ENCODE measurements at places on chromosomes 12 and 14. TPM values are rescaled to one million over a fixed set of nuclear protein-coding genes. Genes with fewer than 3 reads are reported as not detected.
A peak's percentile ranks its signal among the peaks of the same experiment; 100 is the strongest.

GRCh38 chr12:47812797-47813510 is 6.7 kb downstream of the HDAC7 start:
- DNase-seq = peak; percentile 98
- H3K27ac ChIP-seq = peak overlapping the region; percentile 98
- H3K4me3 ChIP-seq = peak overlapping the region; percentile 86
- H3K36me3 ChIP-seq = peaks cover 85% of the 10 kb centered on the region
- no peaks in the 10 kb centered on the region for H3K27me3 ChIP-seq

DNA sequence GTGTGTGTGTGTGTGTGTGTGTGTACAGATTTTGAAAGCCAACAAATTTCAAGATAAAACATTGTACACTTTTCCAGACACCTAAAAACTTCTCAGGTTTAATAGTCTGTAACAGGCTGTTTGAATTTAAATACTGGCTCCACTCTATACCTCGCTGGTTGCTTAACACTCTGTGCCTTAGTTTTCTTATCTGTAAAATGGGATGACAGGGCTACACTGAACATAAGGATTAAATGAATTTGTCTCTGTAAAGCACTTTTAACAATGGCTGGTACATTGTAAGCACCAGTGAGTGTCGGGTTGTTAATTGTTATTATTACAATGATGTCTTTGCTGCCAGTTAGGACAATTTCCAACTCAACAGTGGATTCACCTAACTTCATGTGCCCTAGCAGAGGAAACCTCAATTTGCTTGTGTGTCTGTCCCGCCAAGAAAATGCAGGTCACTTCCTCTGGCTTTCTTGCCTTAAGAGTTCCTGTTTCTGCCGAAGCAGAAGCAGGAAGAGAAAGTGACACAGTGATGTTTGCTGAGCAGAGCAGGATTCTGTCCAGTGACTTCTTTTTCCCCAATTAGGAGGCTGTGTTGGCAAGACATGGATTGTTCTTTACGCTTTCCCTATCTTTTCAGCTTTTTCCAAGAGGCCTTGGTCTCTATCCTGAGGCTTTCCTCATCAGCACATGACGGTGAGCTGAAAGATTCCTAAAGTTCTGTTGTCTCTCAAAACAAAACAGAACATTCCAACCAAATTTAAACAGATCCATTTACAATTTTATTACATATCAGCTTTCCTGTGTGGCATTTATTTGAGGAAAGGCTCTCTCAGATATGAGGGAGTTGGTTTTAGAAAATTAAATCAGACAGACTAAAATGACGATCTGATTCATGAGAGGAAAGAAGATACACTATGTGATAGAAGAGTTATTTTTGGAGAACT is 154.1 kb upstream of the ATP2B1 start:
- peak overlapping the region; percentile 69 for H3K4me3 ChIP-seq
- H3K27ac ChIP-seq = peak overlapping the region; percentile 94
- DNase-seq = peak; percentile 45
- peaks cover 5% of the 10 kb centered on the region for H3K36me3 ChIP-seq

- no peak overlapping the region for H3K27ac ChIP-seq
- peaks cover 24% of the 10 kb centered on the region for H3K27me3 ChIP-seq
- peaks cover 24% of the 10 kb centered on the region for H3K4me1 ChIP-seq
- DNase-seq = no peak
- peak overlapping the region; percentile 87 for H3K4me3 ChIP-seq
Observed at GRCh38 chr12:94148739-94149118, 352 bp downstream of the PLXNC1 start.

DNA sequence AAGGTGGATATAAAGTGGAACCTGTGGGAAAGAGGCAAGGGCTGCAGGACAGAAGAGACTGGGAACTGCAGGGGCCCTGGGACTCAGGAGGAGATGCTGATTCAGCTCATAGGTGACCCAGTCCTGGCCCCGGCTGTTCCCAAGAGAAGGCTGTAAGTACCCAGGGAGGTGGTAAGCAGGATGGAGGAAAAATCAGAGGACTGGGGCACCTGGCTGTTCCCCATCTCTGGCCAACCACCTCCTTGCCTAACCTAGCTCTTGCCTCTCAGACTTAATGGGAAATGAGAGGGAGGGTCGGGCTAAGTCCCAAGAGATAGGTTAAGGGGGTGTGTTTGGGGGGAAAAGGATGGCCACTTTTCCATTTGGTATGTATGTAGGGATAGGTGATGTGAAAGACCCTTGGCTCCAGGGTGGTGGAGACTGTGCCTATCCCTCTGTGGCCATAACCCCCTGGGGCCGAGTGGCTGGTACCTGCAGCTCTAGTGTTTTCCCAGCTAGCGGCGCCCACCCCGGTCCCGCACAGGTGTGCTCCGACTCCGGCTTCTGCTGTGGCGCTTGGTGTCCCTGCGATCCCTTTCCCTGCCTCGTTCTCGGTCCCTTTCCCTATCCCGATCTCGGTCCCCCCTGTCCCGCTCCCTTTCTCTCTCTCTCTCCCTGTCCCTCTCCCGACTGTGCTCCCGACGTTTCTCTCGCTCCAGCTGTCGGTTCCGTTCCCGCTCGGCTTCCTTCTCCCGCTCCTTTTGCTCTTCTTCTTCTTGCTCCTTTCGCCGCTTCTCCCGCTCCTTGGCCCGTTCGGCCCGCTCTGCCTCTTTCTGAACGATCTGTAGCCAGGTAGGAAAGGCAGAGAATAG is 1.6 kb upstream of the CDH24 start:
- H3K27me3 ChIP-seq = peaks cover 7% of the 10 kb centered on the region
- peaks cover 31% of the 10 kb centered on the region for H3K36me3 ChIP-seq
- H3K27ac ChIP-seq = no peak overlapping the region
- no peak overlapping the region for H3K4me3 ChIP-seq

DNA sequence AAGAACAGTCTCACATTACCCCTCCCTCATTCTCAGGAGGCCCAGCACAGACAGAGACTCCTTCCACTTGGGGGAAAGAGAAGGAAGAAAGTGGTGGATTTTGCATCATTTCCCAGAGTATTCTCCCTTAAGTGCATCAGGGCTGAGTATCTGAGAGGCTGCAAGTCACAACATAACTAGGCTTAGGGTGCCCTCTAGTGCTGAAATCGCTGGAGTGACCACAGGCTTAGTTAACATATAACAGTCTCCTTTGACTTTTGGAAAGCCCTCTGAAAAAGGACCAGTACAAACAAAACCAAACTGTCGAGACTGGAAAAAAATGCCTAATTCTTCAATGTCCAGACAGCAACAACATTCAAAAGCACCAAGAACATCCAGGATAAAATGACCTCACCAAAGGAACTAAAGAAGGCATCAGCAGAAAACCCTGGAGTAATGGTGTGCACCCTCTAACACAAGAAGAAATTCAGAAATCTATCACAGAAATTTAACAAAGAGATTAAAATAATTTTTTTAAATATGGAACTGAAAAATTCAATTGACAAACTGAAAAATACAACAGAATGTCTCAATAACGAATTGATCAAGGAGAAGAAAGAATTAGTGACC is 412.3 kb downstream of the RPS29 start:
- H3K27ac ChIP-seq = no peak overlapping the region
- H3K27me3 ChIP-seq = peaks cover 3% of the 10 kb centered on the region
- no peaks in the 10 kb centered on the region for H3K4me1 ChIP-seq

DNA sequence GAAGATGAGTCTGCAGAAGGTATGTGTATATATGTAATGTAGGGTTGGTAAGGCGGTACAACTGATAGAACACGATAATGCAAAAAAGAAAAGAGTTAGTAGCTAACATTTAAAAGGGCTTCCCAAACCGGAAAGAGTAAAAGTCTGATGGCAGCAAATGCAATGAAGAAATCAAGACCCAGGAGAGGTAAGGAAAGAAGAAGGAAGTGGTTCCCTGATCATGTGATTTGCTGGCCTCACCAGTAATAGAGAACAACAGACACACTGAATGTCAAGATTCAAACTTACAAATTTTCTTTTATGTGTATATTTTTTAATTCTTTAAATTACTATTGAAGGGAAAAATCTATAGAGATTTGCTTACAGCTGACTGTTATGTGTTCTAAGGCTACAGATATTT is 18.4 kb downstream of the ZFC3H1 start:
- H3K4me3 ChIP-seq = no peak overlapping the region
- peaks cover 52% of the 10 kb centered on the region for H3K36me3 ChIP-seq
- H3K27ac ChIP-seq = peak overlapping the region; percentile 48
- no peak for DNase-seq
- no peaks in the 10 kb centered on the region for H3K27me3 ChIP-seq

DNA sequence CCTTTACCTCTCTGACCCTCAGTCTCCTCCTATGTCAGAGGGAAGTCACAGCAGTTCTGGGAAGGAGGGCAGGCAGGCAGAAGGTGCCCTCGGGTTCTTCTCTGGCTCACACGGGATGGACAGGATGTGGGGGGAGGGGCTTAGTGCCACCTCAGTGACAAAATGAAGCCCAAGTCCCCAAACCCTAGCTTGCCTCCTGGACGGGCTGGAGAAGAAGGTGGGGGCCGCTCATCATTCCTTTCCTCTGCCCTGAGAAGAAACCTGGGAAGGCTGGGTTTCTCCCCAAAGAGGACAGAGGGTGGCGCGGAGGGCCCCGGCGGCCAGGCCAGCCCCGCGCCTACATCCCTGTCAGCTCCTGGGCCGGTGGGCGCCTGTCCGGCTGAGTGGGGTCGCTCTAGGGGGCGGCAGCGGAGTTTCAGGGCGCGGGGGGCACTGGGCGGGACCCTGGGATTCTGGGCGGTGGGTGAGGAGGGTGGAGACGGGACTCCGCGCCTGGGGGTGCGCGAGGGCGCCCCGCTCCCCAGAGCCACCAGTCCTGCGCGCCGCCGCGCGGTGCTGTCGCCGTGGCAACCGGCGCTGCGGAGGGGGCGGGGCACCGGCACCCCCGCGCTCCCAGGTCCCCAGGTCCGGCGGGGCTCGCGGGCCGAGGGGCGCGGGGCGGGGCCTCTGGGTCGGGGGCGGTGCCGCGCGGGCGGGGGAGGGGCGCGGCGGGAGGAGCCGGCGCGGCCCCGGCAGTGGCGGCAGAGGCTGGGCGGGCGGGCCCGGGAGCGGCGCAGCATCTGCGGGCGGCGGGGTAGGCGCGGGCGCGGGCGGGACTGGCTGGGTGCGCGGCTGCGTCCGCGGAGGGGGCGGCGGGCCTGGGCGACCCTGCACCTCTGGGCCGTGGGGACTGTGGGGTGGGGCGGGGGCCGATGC is at the start of gene TMEM121:
Gene TMEM121 (plus strand): TSS at position 723 of the 915 bp plus-strand sequence. CDS start 2,252 bp downstream, outside the sequence.
- peak within 1 kb of the TSS; percentile 81 for H3K4me3 ChIP-seq
- peaks cover 10% of the 10 kb centered on the region for H3K36me3 ChIP-seq
- peaks cover 10% of the 10 kb centered on the region for H3K4me1 ChIP-seq

The C3AR1 gene
- total RNA-seq = 1.4 TPM

DNA sequence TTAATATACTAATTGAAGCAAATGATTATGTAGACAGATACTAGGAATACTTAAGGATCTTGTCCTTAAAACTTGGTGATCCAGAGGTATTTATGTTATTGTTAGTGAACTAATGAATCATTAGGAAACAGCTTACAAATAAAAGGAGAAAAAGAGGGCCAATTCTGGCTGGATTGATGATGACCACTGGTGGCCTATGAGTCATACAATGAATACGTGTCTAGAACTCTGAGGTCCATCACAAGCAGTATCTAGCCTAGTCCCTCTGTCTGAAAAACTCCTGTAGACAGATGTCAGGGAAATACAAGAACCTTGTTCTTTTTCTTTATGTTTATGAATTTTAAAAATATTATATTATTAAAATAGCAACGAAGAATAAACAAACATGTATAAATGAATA is 51.7 kb upstream of the RTL1 start:
- no peak for DNase-seq
- H3K4me1 ChIP-seq = no peaks in the 10 kb centered on the region
- H3K4me3 ChIP-seq = no peak overlapping the region
- peaks cover 16% of the 10 kb centered on the region for H3K27me3 ChIP-seq

GRCh38 chr14:69540654-69541335 is 33.9 kb downstream of the CCDC177 start:
- H3K4me3 ChIP-seq = no peak overlapping the region
- no peak for DNase-seq
- H3K27ac ChIP-seq = no peak overlapping the region

DNA sequence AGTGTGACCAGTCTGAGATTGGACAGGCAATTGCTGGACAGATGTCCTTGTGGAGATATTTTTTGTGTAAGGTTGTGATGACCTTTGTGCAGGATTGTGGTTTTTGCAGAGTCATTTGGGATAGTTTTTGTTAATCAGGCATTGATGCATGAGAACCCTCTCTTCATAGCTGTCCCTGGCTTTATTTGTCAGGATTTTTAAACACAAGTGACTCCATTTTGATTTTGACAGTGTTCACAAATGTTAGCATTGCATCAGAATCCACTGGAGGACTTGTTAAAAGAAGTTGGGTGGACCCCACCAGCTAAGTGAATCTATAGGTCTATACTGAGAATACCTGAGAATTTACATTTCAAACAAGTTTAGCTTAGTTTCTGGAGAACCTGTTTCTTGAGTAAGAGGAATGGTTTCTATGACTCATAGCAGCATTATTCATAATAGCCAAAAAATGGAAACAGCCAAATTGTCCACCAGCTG is 11.8 kb downstream of the FNTB start:
- peak overlapping the region; percentile 76 for H3K27ac ChIP-seq
- H3K4me1 ChIP-seq = peaks cover 42% of the 10 kb centered on the region
- no peak overlapping the region for H3K4me3 ChIP-seq
- no peak for DNase-seq
- peaks cover 1% of the 10 kb centered on the region for H3K36me3 ChIP-seq

DNA sequence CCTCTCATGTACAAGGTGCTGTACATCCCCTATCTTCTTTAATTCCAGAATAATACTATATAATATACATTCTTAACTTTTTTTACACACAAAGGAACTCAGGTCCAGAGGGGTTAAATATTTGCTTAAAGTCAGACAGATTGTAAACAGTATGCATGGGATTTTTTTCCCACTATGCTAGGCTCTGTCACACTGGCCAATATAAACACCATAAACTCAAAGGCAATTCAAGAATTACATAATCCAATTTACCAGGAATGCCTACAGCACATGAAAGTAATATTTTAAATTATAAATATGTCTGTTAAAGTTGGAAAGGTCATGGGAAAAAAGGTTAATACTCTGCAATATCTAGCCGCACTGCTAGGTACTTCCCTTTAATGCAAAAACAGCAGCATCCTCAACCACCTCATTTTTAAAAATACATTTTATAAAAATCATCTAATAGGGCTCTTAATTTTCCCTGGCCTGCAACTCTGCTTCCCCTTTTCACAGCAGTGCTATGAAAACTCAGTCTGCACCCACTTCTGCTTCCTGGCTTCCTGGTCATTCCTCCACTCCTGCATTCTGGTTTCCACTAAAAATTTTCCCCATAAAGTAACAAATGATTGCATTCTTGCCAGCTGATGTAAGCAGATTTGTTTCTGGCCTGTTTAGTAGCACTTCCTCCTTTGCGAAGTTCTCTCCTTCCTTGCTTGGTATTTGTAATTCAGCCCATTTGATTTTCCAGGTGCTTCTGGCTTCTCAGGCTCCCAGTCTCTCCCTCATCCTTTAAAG is 128.1 kb downstream of the ITPR2 start:
- H3K4me3 ChIP-seq = no peak overlapping the region
- peaks cover 13% of the 10 kb centered on the region for H3K36me3 ChIP-seq
- no peaks in the 10 kb centered on the region for H3K27me3 ChIP-seq
- no peak for DNase-seq
- peaks cover 3% of the 10 kb centered on the region for H3K4me1 ChIP-seq

The CCNB1IP1 gene
- total RNA-seq = 79.0 TPM
